Cardiac muscle cell (in vitro differentiated cells and primary cell): ENCODE measurements at places on chromosomes 7 and 10. TPM values are rescaled to one million over a fixed set of nuclear protein-coding genes. Genes with fewer than 3 reads are reported as not detected.

- H3K4me1 ChIP-seq = peaks cover 3% of the 10 kb centered on the region
- no peaks in the 10 kb centered on the region for H3K27me3 ChIP-seq
- H3K36me3 ChIP-seq = no peaks in the 10 kb centered on the region
- no peak overlapping the region for H3K4me3 ChIP-seq
- no peak overlapping the region for H3K27ac ChIP-seq
Measured at GRCh38 chr10:93471110-93471651, 11.0 kb downstream of the MYOF start.

DNA sequence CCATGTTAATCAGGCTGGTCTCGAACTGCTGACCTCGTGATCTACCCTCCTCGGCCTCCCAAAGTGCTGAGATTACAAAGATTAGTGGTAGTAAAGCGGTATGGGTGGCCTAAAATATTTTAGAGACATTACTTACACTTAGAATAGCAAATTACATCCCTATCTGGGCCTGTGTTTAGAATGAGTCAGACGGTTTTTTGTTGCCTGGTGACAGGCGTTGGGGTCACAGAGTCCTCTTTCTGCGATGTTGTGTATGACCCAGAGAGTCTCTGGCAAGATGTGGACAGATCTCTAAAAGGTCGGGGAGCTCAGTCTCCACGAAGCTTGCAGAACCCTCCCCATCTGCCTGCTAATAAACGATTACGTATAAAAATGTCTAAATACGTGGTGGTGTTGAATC, 39.6 kb upstream of the PRKCQ start:
- H3K4me3 ChIP-seq = no peak overlapping the region
- H3K4me1 ChIP-seq = no peaks in the 10 kb centered on the region
- H3K27me3 ChIP-seq = no peaks in the 10 kb centered on the region

GRCh38 chr7:114777288-114777687, 144.6 kb upstream of the MDFIC start:
- H3K4me3 ChIP-seq = no peak overlapping the region
- peaks cover 15% of the 10 kb centered on the region for H3K4me1 ChIP-seq
- DNase-seq = no peak
- H3K27me3 ChIP-seq = no peaks in the 10 kb centered on the region
- H3K36me3 ChIP-seq = no peaks in the 10 kb centered on the region
- no peak overlapping the region for H3K27ac ChIP-seq

DNA sequence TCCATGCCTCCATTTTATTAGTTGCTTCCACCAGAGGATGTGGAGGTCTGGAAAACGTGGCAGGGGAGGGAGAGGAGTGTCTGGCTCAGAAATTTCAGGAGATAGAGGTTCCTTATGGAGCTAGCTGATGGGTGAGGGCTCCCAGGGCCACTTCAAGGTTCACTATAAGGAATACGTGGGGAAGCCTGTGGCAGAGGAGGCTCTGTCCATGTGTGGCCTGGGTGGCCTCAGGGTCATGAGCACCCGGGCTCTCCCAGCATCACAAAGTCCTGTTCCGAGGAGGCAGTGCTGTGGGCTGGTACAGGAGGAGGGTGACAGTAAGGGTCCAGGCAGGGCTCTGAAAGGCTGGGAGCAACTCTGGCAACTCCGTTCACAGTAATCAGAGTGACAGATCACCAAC, 24.6 kb downstream of the ARHGAP22 start:
- H3K27me3 ChIP-seq = no peaks in the 10 kb centered on the region
- DNase-seq = no peak
- H3K4me1 ChIP-seq = no peaks in the 10 kb centered on the region
- no peak overlapping the region for H3K27ac ChIP-seq
- H3K4me3 ChIP-seq = no peak overlapping the region
- no peaks in the 10 kb centered on the region for H3K36me3 ChIP-seq

DNA sequence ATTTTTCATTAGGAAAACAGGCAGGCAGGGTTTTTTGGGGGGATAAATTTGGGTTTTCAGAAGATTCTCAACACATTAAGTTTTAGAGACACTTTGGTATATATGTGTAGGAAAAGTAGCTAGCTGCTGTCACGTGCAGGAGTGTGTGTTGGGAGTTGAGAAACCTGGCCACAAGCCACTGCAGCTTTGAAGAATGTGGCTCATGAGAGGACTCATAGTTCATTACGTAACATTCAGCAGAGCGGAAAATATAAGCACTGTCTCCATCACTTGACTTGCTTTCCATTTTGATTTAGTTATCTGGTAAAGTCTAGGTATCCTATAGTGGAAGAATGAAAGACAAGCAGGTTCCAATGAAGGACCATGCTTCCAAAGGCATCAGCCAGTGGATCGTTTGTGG, 31.2 kb downstream of the SMNDC1 start:
- no peaks in the 10 kb centered on the region for H3K27me3 ChIP-seq
- DNase-seq = no peak
- no peaks in the 10 kb centered on the region for H3K36me3 ChIP-seq
- H3K4me3 ChIP-seq = no peak overlapping the region
- H3K27ac ChIP-seq = peak overlapping the region; percentile 3
- peaks cover 39% of the 10 kb centered on the region for H3K4me1 ChIP-seq

- no peaks in the 10 kb centered on the region for H3K36me3 ChIP-seq
- no peak overlapping the region for H3K27ac ChIP-seq
- peak; percentile 70 for DNase-seq
- no peak overlapping the region for H3K4me3 ChIP-seq
- H3K27me3 ChIP-seq = no peaks in the 10 kb centered on the region
Measured at GRCh38 chr10:6083523-6084475, 5.0 kb upstream of the RBM17 start.

GRCh38 chr7:16586081-16586874, 59.3 kb downstream of the ANKMY2 start:
- H3K4me1 ChIP-seq = peaks cover 10% of the 10 kb centered on the region
- H3K27ac ChIP-seq = no peak overlapping the region
- no peaks in the 10 kb centered on the region for H3K36me3 ChIP-seq
- DNase-seq = peak; percentile 63
- no peak overlapping the region for H3K4me3 ChIP-seq

DNA sequence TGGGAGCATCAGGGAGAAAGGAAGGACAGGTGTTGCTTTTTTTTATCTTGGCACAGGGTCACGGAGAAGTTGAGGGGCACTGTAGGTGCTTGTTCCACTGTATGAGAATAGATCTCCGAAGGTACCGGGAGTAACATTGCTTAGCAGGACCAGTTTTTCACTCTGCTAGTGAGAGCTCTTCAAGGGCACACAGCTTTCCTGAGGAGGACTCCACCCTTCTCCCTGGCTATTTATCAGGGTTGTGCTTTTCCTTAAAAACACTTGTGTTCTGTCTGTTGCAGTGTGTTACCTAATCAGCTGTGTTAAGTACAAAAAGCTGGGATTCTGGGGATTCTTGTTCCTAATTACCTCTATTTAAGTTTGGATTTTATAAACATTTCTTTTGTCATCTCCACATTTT, 160.5 kb downstream of the SND1 start:
- peaks cover 18% of the 10 kb centered on the region for H3K4me1 ChIP-seq
- H3K36me3 ChIP-seq = no peaks in the 10 kb centered on the region
- no peaks in the 10 kb centered on the region for H3K27me3 ChIP-seq
- H3K27ac ChIP-seq = peak overlapping the region; percentile 6

DNA sequence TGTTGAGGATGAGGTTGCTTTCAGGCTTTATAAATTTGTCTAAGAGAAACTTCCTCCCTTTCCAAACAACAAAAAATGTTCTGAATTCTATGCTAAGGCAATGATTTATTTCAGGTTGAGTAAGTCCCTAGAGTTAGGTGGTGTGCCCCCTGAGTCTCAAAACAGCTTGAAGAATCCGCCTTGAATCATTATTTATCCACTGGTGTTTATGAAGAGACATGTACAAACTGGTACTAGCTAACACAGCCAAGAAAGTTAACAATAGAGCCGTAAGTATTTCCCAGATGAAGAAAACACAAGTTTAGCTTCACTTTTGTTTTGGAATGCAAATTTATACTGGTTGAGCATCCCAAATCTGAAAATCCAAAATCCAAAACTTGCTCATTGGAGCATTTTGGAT, 66.2 kb upstream of the SRPK2 start:
- H3K27ac ChIP-seq = no peak overlapping the region
- peaks cover 6% of the 10 kb centered on the region for H3K36me3 ChIP-seq
- H3K4me3 ChIP-seq = no peak overlapping the region
- H3K4me1 ChIP-seq = peaks cover 6% of the 10 kb centered on the region

DNA sequence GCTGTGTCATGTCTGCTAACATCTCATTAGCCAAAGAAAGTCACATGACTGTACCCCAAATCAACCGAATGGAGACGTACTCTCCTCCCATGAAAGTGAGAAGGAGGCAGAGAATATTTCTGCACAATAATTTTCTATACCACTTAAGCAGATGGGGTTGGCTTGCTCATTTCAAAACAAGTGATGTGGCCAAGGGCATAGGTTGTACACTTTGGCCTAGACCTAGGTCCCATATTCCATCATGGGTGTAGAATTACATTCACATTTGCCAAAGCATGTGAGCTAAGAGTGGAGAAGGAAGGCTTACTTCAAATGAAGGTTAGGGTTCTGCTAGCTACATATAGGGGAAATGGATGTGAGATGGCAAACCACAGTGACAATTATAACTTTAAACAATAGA, 83.0 kb downstream of the ZNF365 start:
- no peak overlapping the region for H3K27ac ChIP-seq
- no peaks in the 10 kb centered on the region for H3K27me3 ChIP-seq
- no peaks in the 10 kb centered on the region for H3K4me1 ChIP-seq
- no peaks in the 10 kb centered on the region for H3K36me3 ChIP-seq

- H3K36me3 ChIP-seq = no peaks in the 10 kb centered on the region
- H3K27ac ChIP-seq = peak within 1 kb of the TSS; percentile 44
- no peaks in the 10 kb centered on the region for H3K27me3 ChIP-seq
- H3K4me1 ChIP-seq = no peaks in the 10 kb centered on the region
Measured at GRCh38 chr10:102869258-102870198, at the start of gene AS3MT. Gene AS3MT (plus strand): TSS chr10:102869470. CDS start chr10:102869593, 123 bp downstream.

GRCh38 chr10:47282005-47282656, 17.9 kb upstream of the GDF10 start:
- no peak overlapping the region for H3K27ac ChIP-seq
- DNase-seq = no peak
- no peaks in the 10 kb centered on the region for H3K36me3 ChIP-seq
- H3K4me1 ChIP-seq = no peaks in the 10 kb centered on the region
- H3K27me3 ChIP-seq = no peaks in the 10 kb centered on the region

- no peak overlapping the region for H3K27ac ChIP-seq
- peaks cover 10% of the 10 kb centered on the region for H3K4me1 ChIP-seq
- DNase-seq = no peak
- peak overlapping the region; percentile 3 for H3K4me3 ChIP-seq
- H3K27me3 ChIP-seq = peaks cover 100% of the 10 kb centered on the region
Measured at GRCh38 chr7:122311734-122312450, 7.3 kb upstream of the FEZF1 start.

DNA sequence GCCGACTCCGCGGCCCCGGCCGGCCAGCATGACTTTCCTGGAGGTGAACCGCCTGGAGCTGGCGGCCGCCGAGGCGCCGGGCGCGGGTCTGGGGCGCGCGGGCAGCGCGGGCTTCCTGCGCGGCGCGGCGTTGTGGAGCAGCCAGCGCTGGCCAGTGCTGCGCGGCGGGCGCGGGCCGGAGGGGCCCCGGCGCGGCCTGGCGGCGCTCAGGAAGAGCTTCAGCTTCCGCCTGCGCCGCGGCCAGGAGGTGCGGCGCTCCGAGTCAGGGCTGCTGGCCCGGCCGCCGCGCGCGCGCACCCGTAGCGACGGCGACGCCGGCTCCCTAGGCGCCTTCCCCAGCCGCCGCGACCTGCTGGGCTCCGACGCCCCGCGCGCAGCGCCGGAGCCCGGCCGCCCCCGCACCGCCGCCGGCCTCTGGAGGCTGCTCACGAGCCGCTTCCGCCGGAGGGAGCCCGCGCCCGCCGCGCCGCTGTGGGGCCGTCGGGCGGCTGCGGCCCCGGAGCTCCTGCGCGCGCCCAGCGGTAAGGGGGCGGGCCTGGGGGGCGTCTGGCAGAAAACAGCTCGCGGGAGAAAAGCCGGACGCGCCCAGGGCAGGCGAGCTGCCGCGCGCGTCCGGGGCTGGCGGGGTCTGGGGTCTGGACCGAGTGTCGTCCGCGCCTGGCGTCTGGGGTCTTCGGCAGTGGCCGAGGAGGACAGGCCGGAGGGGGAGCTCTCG, 29.0 kb downstream of the AGAP3 start:
- no peak overlapping the region for H3K27ac ChIP-seq
- H3K27me3 ChIP-seq = no peaks in the 10 kb centered on the region
- DNase-seq = peak; percentile 71
- H3K4me1 ChIP-seq = peaks cover 37% of the 10 kb centered on the region
- H3K4me3 ChIP-seq = peak overlapping the region; percentile 22
- H3K36me3 ChIP-seq = peaks cover 2% of the 10 kb centered on the region

DNA sequence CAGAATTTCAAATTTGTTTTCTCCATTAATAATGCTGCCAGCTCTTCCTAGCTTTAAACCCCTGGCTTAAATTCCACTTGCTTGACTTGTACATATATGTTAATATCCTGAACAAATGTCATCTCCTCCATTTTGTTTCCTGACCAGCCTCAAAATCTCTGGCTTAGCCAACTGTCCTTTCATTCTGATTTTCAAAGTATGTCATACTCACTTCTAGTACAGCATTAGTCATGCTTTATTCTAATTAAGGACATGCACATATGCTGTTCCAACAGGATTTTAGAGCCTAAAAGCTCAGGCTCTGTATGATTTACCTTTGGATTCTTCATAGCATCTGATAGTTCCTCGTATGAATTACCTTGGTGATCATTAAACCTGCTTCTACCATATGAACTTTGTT, 158.3 kb downstream of the ZNF438 start:
- no peaks in the 10 kb centered on the region for H3K36me3 ChIP-seq
- no peak overlapping the region for H3K4me3 ChIP-seq
- no peak for DNase-seq
- H3K27me3 ChIP-seq = no peaks in the 10 kb centered on the region

DNA sequence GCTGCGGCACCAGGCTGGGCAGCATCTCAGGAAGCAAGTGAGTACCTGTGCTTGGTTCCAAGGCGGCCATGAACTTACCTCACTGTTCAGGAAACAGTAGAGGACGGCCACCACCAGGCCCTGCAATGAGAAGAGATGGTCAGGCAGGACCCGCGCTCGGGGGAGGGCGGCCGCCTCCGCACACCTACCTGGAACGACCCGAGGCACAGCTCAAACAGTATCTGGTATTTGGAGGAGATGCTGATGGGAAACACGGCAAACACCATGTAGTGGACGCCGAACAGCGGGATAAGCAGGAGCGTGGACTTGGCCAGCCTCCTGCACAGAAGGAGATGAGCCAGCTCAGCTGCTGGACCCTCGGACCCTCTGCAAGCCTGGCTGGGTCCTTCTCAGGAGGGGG, 112.9 kb downstream of the VIPR2 start:
- H3K4me1 ChIP-seq = no peaks in the 10 kb centered on the region
- H3K27me3 ChIP-seq = no peaks in the 10 kb centered on the region
- H3K4me3 ChIP-seq = no peak overlapping the region
- no peaks in the 10 kb centered on the region for H3K36me3 ChIP-seq

GRCh38 chr7:121752706-121753105, 120.3 kb upstream of the PTPRZ1 start:
- no peaks in the 10 kb centered on the region for H3K27me3 ChIP-seq
- H3K4me3 ChIP-seq = no peak overlapping the region
- no peaks in the 10 kb centered on the region for H3K36me3 ChIP-seq
- DNase-seq = peak; percentile 29

GRCh38 chr7:103955985-103956384, 33.5 kb downstream of the RELN start:
- no peak overlapping the region for H3K4me3 ChIP-seq
- peaks cover 8% of the 10 kb centered on the region for H3K4me1 ChIP-seq
- no peaks in the 10 kb centered on the region for H3K27me3 ChIP-seq
- no peak for DNase-seq
- H3K27ac ChIP-seq = no peak overlapping the region
- no peaks in the 10 kb centered on the region for H3K36me3 ChIP-seq

Gene AKR1C3
- total RNA-seq = 3.0 and 7.7 TPM in 2 replicates

Gene OR2A1
- not detected in 2 replicates for total RNA-seq

Gene HSPA12A
- 6.4 and 9.6 TPM in 2 replicates for total RNA-seq

Gene ENO4
- total RNA-seq = 0.35 and 0.66 TPM in 2 replicates

Gene HTR7
- 0.07 TPM in 1 of 2 replicates, not detected in the other for total RNA-seq

Gene ELN
- total RNA-seq = 0.77 and 0.88 TPM in 2 replicates

Gene CDHR1
- 0.12 and 0.18 TPM in 2 replicates for total RNA-seq

Gene PTF1A
- total RNA-seq = not detected in 2 replicates

Gene SLC26A4
- total RNA-seq = 0.89 TPM in 1 of 2 replicates, not detected in the other

Gene CCL26
- not detected in 2 replicates for total RNA-seq

Gene CDC14C
- total RNA-seq = not detected in 2 replicates

Gene DPYSL4
- 30.3 and 58.0 TPM in 2 replicates for total RNA-seq
